Effector memory CD8-positive, alpha-beta T cell (primary cell): ENCODE measurements at places on chromosomes 5 and 9.
A peak's percentile ranks its signal among the peaks of the same experiment; 100 is the strongest.

DNA sequence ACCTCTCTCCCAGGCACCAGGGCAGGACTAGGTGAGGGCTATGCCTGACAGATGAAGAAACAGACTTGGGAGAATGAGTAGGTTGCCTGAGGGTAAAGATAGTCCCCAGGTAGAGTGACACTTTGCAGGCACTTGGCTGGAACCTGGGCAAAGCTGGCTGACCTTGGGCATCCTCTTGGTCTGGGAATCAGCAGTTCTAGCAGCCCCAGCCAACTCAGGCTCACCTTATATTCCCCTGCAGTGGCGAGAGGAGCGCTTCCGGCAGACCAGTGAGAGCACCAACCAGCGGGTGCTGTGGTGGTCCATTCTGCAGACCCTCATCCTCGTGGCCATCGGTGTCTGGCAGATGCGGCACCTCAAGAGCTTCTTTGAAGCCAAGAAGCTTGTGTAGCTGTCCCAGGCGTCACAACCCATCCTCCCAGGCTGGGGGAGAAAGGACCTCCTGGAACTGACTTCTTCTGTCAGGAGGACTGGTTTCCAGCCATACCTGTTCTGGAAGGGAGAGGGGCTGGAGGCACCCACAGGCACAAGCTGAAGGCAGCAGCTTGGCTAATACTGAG, 3.1 kb downstream of the TMED9 start:
- peaks cover 8% of the 10 kb centered on the region for H3K27me3 ChIP-seq
- H3K4me1 ChIP-seq, result peaks cover 23% of the 10 kb centered on the region
- peak overlapping the region; percentile 27 for H3K4me3 ChIP-seq
- peaks cover 39% of the 10 kb centered on the region for H3K36me3 ChIP-seq

DNA sequence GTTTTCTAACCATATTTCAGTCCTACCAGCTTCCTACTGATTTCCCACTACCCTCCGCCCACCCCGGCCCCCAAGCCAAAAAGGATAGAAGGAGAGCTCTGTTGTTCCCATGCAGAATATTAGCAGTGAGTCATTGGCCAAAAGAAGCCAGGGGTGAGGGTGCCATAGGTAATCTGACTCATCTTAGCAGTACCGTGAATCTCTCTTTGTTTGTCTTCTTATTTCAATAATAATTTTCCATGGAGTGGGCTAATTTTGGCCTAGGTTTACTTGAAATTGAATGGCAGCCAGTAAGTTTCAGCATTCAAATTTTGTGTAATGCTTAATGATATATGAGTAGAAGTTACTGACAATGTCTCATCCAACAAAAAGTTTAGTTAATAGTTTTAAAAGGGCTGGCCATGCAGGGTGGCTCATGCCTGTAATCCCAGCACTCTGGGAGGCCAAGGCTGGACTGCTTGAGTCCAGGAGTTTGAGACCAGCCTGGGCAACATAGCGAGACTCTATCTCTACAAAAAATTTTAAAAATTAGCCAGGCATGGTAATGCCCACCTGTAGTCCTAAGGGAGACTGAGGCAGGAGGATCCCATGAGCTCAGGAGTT, 74.2 kb downstream of the C9orf152 start:
- no peak overlapping the region for H3K4me3 ChIP-seq
- no peaks in the 10 kb centered on the region for H3K4me1 ChIP-seq
- no peak overlapping the region for H3K27ac ChIP-seq
- no peak for DNase-seq

DNA sequence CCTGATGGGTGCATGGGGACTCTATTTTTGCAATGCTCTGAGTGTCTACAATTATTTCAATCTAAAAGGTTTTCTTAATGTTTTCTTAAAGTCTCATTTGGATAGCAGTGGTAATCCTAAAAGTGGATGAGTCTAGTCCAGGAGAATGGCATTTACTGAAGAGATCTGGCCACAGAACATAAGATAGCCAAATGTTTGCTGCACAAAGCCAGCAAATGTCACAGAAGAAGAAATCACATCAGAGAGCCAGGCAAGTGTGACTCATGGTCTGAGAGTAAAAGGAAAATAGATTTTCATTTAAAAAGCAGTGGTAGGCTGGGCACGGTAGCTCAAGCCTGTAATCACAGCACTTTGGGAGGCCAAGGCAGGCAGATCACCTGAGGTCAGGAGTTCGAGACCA, 352.7 kb upstream of the GRAMD2B start:
- H3K27ac ChIP-seq, result no peak overlapping the region
- peaks cover 3% of the 10 kb centered on the region for H3K36me3 ChIP-seq
- H3K4me1 ChIP-seq, result no peaks in the 10 kb centered on the region
- no peak overlapping the region for H3K4me3 ChIP-seq

- no peaks in the 10 kb centered on the region for H3K27me3 ChIP-seq
- peak overlapping the region; percentile 50 for H3K4me3 ChIP-seq
- no peak overlapping the region for H3K27ac ChIP-seq
These were observed 6.4 kb downstream of the CEMIP2 start for GRCh38 chr9:71761938-71762353.

GRCh38 chr9:74303945-74304344, 193.2 kb upstream of the RORB start:
- H3K4me1 ChIP-seq, result no peaks in the 10 kb centered on the region
- no peaks in the 10 kb centered on the region for H3K36me3 ChIP-seq
- no peaks in the 10 kb centered on the region for H3K27me3 ChIP-seq
- no peak overlapping the region for H3K27ac ChIP-seq
- DNase-seq, result no peak

DNA sequence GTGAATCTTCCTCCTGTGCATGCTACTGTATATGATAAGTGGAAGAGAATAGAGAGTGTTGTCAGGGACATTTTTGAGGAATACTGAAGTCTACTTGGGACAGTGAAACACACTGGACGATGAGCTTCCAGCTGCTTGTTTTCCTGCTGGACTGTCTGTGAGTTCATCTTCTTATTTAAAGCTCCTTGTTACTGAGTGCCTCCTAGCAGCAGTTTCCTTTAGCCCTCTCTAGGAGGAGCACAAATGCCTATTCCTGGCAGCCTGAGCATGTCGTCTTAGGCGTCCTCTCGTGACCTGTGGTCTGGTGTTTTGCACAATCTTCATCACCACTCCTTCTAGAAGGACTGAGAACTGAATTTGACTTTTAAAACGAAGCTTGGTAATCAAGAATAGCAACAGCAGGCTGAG, 43.8 kb downstream of the ANKRD33B start:
- H3K4me3 ChIP-seq, result no peak overlapping the region
- peaks cover 9% of the 10 kb centered on the region for H3K27me3 ChIP-seq
- H3K27ac ChIP-seq, result no peak overlapping the region
- H3K4me1 ChIP-seq, result no peaks in the 10 kb centered on the region
- peaks cover 3% of the 10 kb centered on the region for H3K36me3 ChIP-seq

DNA sequence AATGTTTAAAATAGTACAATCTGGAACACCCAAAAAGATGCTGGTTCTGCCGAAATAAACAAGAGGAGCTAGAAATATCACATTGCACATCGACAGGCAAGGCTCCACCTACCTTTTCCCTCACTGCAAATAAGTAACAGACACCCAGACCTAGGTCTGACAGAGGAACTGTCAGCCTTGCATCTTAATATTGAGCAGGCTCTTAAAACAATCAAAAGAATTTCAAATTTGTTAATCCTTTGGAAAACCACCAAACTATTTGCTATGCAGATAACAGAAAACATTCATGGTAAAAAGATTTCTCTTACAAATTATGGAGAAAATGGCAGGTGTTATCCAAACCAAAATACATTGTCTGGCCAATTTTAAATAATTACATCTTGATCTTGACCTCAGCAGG, 71.3 kb downstream of the FRMD3 start:
- no peaks in the 10 kb centered on the region for H3K36me3 ChIP-seq
- H3K4me3 ChIP-seq, result no peak overlapping the region
- DNase-seq, result no peak
- H3K27me3 ChIP-seq, result no peaks in the 10 kb centered on the region
- H3K4me1 ChIP-seq, result no peaks in the 10 kb centered on the region

- no peak overlapping the region for H3K4me3 ChIP-seq
- no peak overlapping the region for H3K27ac ChIP-seq
- peaks cover 4% of the 10 kb centered on the region for H3K4me1 ChIP-seq
- no peak for DNase-seq
- H3K27me3 ChIP-seq, result peaks cover 100% of the 10 kb centered on the region
- H3K36me3 ChIP-seq, result peaks cover 5% of the 10 kb centered on the region
These were observed 30.3 kb downstream of the LMX1B start for GRCh38 chr9:126643945-126644527.

GRCh38 chr5:143691945-143692290, 120.0 kb upstream of the HMHB1 start:
- H3K36me3 ChIP-seq, result no peaks in the 10 kb centered on the region
- peaks cover 23% of the 10 kb centered on the region for H3K4me1 ChIP-seq
- no peak for DNase-seq
- no peaks in the 10 kb centered on the region for H3K27me3 ChIP-seq
- H3K4me3 ChIP-seq, result peak overlapping the region; percentile 32
- no peak overlapping the region for H3K27ac ChIP-seq

DNA sequence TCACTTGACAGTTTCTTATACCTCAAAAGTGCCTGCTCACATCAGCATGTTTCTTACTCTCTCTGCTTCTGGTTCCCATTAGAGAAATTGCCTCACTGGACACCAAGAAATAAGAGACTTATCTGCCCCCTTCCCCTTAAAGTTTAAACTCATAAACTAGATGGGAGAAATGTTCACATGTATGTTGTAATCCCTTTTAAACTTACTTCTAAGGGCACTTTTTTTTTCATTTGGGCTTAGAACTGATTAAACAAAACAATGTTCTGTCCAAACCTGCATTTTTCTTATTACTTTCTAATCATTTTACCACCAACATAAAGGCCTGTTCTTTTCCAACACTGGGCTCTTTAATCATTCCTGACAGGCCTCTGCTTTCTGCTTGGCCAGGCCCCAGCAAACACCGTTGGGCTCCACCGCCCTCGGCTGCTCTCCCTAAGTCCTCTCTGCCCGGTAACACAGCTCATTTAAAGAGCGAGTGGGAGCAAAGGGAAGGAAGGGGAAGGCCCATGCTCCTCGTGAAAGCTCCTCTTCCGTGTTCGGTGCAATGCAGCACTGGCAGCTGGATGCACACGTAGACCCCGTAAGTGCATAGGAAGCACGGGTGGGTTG, 53.4 kb downstream of the ROR2 start:
- H3K4me1 ChIP-seq, result peaks cover 19% of the 10 kb centered on the region
- H3K27ac ChIP-seq, result no peak overlapping the region
- no peak overlapping the region for H3K4me3 ChIP-seq
- DNase-seq, result no peak
- H3K27me3 ChIP-seq, result peaks cover 23% of the 10 kb centered on the region

GRCh38 chr5:55222092-55222984, 4.8 kb downstream of the MCIDAS start:
- no peak overlapping the region for H3K27ac ChIP-seq
- H3K27me3 ChIP-seq, result peaks cover 95% of the 10 kb centered on the region
- peaks cover 10% of the 10 kb centered on the region for H3K36me3 ChIP-seq
- no peak overlapping the region for H3K4me3 ChIP-seq
- DNase-seq, result no peak

DNA sequence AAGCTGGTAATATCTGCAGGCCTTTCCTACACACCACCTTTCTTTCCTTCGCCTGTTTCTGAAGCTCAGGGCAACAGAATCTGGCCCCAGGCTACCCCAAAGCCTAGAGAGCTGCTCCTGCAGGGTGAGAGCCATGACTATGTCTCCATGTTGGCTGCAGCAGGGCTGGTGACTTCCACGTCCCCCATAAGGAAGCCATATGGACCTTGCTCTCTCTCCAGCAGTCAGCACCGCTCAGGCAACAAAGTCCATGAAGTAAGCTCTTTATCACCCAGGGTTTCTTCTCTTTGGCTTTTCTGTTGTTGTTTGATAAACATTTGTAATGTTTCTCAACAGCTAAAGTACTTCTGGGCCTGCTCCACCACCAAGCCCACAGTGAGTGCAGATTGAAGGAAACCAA, 125.2 kb downstream of the SLIT3 start:
- DNase-seq, result no peak
- no peaks in the 10 kb centered on the region for H3K36me3 ChIP-seq
- no peaks in the 10 kb centered on the region for H3K4me1 ChIP-seq

- H3K36me3 ChIP-seq, result peaks cover 3% of the 10 kb centered on the region
- no peaks in the 10 kb centered on the region for H3K4me1 ChIP-seq
- no peak for DNase-seq
These were observed 19.4 kb downstream of the SARDH start for GRCh38 chr9:133718563-133719315.

- H3K4me1 ChIP-seq, result no peaks in the 10 kb centered on the region
- H3K27ac ChIP-seq, result no peak overlapping the region
- DNase-seq, result no peak
- no peaks in the 10 kb centered on the region for H3K27me3 ChIP-seq
- no peak overlapping the region for H3K4me3 ChIP-seq
These were observed 3.5 kb upstream of the OR5C1 start for GRCh38 chr9:122785269-122785668.

GRCh38 chr5:176542596-176543427, 5.6 kb upstream of the RNF44 start:
- peak; percentile 26 for DNase-seq
- peak overlapping the region; percentile 89 for H3K4me3 ChIP-seq
- H3K4me1 ChIP-seq, result peaks cover 62% of the 10 kb centered on the region
- H3K36me3 ChIP-seq, result peaks cover 30% of the 10 kb centered on the region
- no peaks in the 10 kb centered on the region for H3K27me3 ChIP-seq
- H3K27ac ChIP-seq, result peak overlapping the region; percentile 98

DNA sequence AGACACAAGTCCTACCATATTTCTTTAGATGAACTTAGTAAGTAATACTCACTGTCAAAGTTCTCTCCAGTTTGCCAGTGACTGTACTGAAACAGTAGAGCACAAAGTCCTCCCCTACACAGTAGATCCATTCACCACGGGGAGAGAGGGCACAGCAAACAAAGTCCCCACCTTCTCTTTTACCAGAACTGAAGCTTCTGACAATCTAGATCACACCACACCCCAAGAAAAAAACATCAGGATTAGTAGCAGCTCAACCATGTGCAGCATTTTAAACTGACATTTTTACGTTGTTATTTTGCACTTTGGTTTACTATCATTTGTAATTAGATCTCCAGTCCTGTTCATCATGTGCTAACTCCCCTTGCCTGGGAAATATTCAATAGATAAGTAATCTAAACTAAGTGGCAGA, 23.0 kb downstream of the DNAJA1 start:
- peaks cover 79% of the 10 kb centered on the region for H3K36me3 ChIP-seq
- H3K4me1 ChIP-seq, result peaks cover 14% of the 10 kb centered on the region
- H3K27me3 ChIP-seq, result no peaks in the 10 kb centered on the region
- peak overlapping the region; percentile 58 for H3K27ac ChIP-seq

GRCh38 chr5:128668921-128669320, 130.9 kb upstream of the FBN2 start:
- DNase-seq, result no peak
- no peak overlapping the region for H3K4me3 ChIP-seq
- H3K27ac ChIP-seq, result no peak overlapping the region

DNA sequence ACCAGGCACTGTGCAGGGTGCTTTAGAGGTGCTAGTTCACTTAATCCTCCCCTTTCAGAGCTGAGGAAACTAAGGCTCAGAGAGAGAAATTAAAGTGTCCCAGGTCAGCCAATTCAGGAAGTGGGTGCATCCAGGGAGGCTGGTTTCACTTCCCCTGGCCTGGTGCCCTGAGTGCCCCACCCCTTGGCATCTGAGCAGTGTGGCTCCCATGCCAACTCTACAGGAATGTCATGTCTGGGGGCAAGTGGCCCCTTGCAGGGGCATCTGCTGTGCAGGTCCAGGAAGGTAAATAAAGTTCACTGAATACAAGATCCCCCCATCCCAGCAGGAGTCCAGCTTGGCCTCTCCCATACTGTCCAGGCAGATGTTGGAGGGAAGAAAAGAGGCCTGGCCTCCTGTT, 4.4 kb upstream of the N4BP3 start:
- no peak overlapping the region for H3K4me3 ChIP-seq
- peaks cover 4% of the 10 kb centered on the region for H3K4me1 ChIP-seq
